Umbilical cord (tissue), 2 donors: ENCODE measurements at places on chromosomes 4 and X.

- DNase-seq: peak; percentile 47
These were observed 1.0 kb downstream of the PGRMC2 start for GRCh38 chr4:128286474-128287058.

- DNase-seq: no peak
These were observed 469.0 kb upstream of the ATOH1 start for GRCh38 chr4:93359586-93359985.

- DNase-seq: peak; percentile 65
These were observed 34.3 kb upstream of the GUCY1A1 start for GRCh38 chr4:155632310-155632840.

- no peak for DNase-seq
These were observed 560.4 kb downstream of the ANKRD50 start for GRCh38 chr4:124152132-124152531.

- DNase-seq: no peak
These were observed 3.8 kb downstream of the FGF16 start for GRCh38 chrX:77450996-77451395.

GRCh38 chr4:3217266-3217665, 31.7 kb upstream of the MSANTD1 start:
- DNase-seq: no peak

- no peak for DNase-seq
These were observed 60.9 kb downstream of the AASDH start for GRCh38 chr4:56326363-56326762.

DNA sequence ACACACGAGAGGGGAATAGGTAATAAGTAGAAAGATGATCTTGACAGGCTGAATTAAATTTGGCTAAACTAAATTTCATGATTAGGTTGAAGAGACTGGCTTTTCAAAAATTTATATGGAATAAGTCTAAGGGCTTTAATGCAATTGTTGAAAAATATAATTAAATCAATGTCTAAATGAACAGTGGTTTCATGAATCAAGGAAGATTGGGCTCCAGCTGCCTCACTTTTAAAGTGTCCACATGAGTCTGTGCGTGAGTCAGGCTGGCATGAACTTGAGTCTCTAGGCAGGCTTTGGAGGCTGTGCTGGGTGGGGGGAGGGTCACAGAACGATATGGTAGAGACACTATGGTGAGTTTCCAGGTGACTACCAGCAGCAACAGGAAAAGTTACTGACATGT, 111.9 kb downstream of the SORBS2 start:
- no peak for DNase-seq

- no peak for DNase-seq
These were observed 98.9 kb upstream of the PJA1 start for GRCh38 chrX:69264158-69264581.

GRCh38 chr4:107299646-107300045, 263.5 kb upstream of the DKK2 start:
- DNase-seq: no peak

DNA sequence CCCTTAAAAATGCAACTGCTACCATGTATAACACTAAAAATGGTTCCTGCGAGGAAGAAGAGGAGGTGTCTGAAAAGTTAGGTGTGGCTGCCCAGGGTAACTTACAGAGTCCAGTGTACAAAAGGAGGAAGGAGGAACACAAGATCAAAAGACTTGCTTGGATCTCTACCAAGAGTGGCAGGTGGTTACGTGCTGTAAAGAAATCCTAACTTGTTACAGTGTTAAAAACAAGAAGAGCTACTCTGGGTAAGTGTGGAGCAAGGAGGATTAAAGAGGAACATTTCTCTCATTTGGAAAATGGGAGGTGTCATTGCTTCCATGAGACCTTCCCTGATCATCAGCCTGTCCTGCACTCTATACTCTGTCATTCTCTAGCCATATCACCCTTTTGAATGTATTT, 242.0 kb downstream of the PTTG2 start:
- DNase-seq: no peak

GRCh38 chr4:133156556-133156955, 7.5 kb downstream of the PCDH10 start:
- no peak for DNase-seq

DNA sequence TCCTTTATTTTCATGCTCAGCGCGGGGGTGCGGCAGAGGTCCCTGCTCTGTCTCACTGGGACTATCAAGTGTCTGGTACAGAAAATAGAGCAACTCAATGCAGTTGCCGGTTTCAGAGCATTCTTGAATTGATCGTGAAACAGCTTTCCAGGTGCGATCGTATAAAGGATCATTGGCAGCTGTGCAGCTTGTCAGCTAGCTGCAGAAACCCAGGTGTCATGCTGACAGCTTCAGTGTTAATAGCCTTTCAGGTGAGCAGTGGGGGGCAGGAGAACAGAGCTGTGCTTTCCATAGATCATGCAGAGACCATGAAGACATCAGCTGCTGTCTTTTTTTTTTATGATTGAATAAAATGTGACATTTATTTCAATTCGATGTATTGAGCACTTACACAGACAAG, 583.9 kb downstream of the NLGN4X start:
- DNase-seq: no peak

DNA sequence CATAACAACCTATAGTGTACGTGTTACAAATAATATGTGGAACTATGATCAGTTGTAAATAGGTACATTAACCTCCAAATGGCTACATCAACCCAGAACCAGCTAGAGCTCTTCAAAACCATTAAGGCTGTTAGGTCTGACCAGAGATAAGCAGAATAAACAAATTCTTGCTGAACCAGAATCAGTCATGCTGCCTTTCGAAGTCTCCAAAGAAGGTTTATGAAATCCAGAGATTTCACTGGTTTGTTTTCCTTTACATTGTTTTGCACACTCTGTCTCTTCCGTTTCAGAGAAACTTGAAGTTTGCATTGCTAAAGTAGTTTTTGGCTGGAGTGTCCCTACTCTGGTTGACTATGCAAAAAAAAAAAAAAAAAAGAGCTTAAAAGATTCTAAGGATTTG, 177.3 kb upstream of the SLIT2 start:
- peak; percentile 12 for DNase-seq

DNA sequence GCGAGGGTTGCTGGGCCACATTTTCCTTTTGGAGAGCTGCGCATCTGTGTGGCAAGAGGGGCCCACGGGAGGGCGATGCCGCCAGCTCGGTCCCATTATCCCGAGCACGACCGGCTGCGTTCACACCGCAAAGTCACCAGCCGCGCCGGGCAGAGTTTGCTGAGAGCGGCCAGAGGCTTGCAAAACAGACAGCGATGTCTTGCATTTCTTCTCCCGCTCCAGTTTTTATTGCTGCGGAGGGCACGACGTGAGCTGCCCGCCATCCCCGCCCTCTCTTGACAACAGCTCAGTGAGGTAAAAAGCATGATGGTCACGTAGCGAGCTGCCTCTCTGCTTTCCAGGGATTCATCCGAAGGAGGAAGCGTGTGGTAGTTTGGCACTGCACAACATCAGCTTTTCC, 102.1 kb upstream of the TENM3 start:
- peak; percentile 60 for DNase-seq

DNA sequence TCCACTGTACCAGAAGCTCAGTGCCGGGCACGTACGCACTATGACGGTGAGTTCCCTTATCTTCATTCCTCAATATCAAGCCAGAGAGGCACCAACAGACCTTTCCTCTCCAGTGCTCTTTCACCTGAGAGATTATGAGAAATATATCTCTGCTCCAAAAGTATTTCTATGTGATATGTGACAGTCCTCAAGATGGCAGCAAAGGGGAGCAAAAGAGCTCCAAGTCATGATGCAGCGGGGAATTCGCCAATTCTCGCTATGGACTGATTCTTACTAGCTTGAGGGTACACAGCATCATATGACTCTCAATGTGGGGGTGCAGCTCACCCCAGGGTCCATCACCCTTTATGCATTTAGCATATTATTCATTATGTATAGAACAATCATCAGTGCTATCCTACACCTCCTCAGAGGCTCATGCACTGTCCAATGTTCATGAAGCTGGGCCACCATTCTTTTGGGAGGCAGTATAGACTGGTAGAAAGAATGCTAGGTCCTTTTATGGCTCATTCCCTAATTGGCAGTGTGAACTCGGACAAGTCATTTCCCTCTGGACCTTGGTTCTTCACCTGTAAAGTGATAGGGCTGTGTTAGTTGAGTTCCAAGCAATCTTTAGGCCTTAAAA, 12.8 kb upstream of the IQSEC2 start:
- no peak for DNase-seq

DNA sequence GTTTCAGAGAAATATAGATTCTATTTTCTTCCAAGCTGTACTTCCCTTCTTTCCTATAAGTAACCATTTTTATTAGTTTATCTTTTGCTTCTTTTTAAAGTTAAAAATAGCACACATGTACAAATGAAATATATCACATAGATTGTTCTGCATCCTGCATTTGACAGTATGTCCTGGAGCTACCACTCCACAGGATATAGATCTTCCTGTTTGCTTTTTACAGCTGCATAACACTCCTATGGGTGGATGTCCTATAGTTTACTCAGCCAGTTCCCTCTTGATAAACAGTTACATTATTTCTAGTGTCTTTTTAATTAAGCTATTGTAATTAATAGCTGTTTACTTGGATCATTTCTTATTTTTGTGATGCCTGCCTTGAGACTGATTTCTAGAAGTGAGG, 301.6 kb upstream of the DDX53 start:
- DNase-seq: no peak

DNA sequence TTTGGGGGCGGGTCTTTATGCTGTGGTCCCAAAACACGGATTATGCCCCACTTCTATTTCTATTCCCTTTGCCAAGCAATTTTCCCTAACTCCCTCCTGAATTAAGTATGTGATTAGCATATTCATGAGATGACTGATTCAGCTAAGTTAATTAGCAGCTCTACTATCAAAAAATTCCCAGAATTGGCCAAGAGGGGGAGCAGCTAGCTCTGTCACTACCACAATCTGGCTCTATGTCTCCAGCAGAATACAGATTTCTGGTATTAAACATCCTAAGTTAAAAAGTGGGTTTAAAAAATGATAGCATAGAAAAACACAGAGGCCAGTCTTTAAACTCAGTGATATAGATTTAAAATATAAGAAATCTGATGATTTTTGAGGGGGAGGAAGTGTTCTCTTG, 80.3 kb downstream of the GPC4 start:
- peak; percentile 44 for DNase-seq

DNA sequence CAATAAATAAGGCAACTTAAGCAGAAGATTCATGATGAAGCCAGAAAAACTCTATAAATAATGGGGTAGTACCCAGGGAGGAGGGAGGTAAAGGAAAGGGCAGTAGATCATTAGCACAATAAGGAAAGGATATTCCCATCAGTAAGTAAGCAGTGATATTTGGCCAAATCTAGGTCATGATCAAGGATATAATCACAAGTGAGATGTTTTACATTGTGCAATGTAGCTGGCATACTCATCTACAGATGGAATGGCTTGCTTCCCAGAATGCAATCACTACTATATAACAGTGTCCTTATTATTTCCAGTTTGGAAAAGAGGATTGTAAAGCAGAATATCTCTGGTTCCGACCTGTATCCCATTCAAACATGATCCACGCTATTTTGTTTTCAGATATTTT, 483.4 kb downstream of the RPA4 start:
- peak; percentile 50 for DNase-seq

DNA sequence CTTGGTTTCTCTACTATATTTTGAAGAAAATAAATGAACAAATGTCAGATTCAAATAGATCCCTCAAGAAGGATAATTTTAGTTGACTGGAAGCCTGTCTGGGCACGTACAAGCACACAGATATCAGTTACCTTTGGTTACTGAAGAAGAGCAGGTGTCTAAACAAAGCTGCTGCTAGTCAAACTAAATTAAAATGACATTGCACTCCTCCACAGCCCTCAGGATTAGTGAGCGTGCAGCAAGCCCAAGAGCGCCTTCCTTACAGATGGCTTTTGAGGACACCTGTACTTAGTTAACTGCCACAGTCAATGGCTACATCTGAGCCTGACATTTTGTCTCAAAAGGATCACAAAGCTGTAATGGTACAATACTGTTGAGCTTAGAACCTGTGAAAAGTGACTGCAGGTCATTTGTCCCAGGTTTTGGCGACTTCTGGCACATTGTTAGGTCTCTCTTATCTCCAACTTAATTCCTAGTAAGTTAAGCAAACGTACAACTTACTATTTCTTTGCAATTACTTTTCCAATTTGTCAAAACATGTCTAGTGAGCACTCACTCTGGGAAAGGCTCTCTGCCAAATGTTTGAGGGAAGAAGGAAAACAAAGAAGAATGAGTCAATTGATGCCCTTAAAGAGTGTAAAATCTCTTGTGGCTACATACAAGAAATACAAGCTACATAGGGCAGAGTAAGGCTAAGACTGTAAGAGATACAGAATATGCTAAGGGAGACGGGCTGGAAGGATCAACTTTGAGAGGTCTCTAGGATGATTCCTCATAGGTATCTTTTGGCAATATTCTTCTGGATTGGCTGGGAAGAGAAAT, 25.6 kb upstream of the DAPP1 start:
- no peak for DNase-seq

DNA sequence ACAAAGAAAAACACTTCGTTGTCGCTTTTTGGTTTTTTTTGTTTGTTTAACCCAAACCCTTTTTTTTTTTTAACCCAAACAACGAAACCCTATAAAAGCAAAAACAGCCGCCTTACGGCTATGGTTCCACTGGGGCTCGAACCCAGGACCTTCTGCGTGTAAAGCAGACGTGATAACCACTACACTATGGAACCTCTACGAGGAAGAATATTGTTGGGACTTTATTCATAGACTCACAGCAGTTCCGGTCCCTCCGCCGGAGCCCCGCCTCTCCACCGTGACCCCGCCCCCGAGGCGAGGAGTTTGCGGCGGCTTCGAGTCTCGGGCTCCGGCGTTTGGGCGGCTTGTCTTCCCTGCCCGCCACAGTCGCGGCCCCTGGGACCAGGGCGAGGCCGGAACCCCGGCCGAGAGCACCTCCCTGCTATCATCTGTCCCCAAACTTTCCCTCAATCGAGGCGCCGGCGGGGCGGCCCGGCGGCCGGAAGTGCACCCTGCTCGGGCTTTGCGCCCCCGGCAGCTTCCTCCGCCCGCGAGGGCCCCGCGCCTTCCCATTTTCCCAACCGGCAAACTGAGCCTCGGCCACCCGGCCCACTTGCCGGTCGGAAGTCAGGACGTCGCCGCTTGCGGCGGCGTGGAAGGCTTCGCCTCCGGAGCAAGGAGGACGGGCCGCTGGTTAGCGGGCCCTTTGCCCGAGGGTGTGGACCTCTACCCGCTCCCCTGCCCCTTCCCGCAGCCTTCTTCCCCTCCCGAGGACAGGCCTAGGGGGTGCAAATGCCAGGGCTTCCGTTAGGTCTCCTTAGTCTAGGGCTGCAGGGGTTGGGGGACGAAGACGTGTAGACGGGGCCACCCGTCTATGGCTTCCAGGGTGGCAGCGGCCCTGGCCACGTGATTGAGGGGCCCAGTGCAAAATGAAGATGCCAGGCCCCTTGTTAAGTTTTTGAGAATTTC, 3.2 kb upstream of the RS1 start:
- DNase-seq: peak; percentile 82

DNA sequence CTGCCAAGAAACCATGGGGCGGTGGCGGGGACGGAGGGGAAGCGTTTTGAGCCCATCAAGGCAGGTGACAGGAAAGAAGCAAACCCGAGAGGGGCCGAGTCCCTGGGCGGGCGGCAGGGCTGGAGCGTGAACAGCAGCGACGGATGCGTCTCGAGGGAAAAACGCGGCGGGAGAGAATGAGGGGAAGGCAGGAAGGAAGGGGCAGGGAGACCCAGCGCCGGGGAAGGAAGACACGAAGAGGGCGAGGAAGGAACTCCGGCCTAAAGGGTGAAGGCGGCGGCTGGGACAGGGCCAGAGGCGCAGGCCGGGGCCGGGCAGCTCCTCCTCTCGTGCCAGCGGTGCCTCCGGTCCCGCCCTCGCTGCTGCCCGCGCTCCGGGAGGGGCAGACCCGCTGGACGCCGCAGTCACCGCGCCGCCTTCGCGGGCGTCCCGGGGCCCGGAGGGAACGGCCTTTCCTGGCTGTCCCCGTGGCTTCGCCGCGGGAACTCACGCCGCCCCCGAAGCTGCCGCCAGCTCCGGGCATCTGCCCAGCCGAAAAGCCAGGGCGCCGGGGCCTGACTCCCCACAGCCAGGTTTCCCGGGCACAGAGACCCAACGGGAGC, 751 bp upstream of the RGS12 start:
- DNase-seq: peak; percentile 69
